ENCODE measurements at places on chromosomes 2 and 18.

DNA sequence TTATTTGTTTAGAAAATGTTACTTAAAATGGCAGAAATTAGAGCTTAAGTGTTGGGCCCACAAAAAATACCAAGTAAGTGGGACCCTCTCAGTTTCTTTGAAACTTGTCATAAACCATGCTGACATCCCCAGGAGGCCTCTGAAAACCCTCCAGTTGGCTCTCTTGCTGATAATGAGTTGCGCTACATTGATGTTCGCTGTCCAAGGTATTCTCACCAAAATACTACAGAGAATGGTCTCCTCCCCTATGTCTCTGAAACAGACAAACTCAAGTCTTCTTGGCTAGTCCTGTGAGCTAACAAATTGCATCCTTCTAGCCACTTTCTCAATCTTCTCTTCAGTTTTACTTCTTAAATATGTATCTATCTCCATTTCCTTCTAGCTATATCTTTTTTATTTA is 669.4 kb downstream of the IRS1 start:
- peak; percentile 25 for DNase-seq

GRCh38 chr2:3777966-3778365 is 74.6 kb downstream of the DCDC2C start:
- DNase-seq: no peak

GRCh38 chr2:172560721-172561120 is 4.8 kb downstream of the PDK1 start:
- no peak for DNase-seq

- no peak for DNase-seq
Measured at GRCh38 chr2:134039912-134040581, 213.8 kb upstream of the MGAT5 start.

- DNase-seq: no peak
Measured at GRCh38 chr2:96136129-96136720, 2.1 kb downstream of the ASTL start.

DNA sequence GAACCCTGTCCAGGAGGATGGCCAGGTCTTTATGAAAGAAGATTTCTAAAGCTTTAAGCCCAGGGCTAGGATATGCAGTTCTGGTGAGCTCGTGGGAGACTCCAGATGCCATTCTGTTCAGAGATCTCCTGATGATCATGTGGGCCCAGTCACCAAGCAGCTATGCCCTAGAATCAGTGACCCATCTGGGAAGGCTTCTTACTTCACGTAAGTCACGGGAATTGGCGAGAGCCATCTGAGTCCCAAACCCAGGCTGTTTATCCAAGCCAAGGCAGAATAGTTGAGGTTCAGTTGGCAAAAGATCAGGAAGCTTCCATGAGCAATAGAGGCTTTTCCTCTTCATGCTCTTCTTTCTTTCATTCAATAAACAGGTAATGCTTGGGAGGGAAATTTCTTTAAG is 23.9 kb downstream of the ANTXR1 start:
- DNase-seq: no peak

GRCh38 chr2:11305958-11306357 is 38.5 kb downstream of the ROCK2 start:
- DNase-seq: peak; percentile 30

DNA sequence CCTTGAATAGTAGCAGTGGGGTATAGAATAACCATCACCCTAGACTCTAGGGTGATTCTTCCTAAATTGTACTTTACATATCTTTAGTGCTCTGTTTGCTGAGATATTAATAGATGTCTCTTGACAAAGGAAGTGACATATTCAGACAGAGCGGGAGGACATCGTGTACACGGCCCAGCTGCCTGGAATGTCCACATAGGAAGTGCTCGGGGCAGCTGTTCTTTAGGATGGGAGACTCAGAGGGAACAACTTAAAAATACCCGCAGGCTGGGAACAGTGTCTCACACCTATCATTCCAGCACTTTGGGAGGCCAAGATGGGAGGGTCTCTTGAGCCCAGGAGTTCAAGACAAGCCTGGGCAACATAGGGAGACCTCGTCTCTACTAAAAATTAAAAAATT is 206.1 kb downstream of the FAM210A start:
- no peak for DNase-seq

GRCh38 chr2:163808406-163808805 is 72.6 kb upstream of the FIGN start:
- DNase-seq: no peak

DNA sequence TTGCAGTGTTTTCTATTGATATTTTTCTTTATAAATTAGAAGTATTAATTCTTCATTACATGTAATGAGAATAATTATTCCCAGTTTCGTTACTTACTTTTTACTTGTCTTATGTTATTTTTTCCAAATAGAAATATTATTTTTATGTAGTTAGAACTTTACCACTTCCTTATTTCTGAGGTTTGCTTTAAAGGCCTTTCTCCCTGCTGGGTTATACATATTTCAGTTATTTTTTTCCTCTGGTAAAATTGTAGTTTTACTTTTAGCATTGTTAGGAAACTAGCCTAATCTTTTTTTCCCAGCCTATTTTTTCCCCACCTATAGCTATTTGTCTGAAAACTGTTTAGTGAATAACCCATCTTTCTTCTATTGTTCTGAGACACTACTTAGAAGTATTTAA is 17.1 kb downstream of the RNF144A start:
- no peak for DNase-seq

DNA sequence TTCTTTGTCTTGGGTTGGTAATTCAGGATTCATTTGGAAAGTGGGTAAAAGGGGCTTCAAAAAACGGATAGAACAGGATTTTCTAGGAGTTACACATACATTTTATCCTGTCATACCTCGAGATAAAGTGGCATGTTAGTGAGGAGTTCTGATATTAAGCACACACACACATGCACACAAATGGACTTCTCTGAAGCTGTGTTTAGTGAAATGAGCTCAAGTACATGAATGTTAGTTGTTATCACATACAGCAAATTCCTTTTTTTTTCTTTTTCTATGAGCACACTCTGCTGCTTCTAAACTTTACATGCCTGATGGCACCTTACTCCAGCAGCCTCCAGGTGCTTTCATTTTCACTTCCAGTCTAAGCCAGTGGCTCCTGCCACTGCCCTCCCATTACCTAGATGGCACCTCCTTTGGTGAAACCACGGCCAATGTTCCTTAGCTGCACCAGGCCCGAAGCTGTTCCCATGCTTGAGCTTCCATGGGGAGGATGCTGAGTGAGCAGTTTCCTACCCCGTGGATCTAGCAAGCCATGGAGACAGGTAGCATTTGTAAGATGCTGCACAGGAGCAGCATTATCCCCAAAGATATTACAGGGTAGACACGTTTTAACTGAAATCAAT is 49.7 kb downstream of the STAT1 start:
- DNase-seq: no peak

- no peak for DNase-seq
Measured at GRCh38 chr2:51014759-51015158, 17.2 kb downstream of the NRXN1 start.

DNA sequence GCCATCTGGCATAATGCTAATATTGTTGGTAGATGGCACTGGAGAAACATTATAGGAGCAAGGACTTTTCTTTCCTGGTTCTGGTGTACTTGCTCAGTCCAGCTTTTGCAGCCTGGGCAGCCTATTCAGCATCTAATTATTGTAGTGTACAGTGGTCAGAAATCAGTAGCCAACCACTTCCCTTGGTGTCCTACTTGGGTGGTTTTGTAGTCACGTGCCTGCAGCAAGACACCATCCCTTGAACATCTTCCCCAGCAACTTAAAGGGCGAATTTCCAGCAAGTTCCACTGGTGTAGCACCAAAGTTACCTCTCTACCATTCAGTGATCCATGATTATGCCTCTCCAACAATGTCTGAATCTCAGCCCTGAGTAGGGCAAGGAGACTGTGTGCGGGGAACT is 557.6 kb downstream of the SATB2 start:
- DNase-seq: no peak

- no peak for DNase-seq
Measured at GRCh38 chr2:34836361-34836760, 1237.3 kb upstream of the FAM98A start.

- DNase-seq: no peak
Measured at GRCh38 chr2:124704071-124704925, 679.2 kb downstream of the CNTNAP5 start.

DNA sequence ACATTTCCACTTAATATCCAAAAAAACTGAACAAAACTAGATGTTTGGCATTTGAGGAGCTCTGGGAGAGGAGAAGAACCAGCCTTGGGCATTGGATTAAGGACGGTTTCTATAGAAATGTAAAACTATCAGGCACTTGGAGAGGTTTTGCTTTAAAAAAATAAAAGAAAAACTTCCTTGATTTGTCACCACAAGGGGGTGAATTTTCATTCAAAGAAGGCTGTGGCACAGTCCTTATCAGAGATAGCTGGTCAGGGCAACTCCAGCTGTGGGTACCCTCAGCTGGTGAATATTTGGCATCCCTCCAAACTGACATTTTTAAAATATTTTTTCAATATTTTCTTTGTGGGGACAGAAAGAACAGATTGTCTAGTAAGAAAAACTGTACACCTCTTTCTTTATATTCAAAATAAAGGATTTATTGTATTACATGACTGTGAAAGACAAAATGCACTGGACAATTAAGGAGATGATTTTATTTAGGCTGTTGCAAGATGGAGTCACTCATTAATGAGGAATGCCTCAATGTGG is 46.1 kb upstream of the TBC1D8 start:
- peak; percentile 90 for DNase-seq

DNA sequence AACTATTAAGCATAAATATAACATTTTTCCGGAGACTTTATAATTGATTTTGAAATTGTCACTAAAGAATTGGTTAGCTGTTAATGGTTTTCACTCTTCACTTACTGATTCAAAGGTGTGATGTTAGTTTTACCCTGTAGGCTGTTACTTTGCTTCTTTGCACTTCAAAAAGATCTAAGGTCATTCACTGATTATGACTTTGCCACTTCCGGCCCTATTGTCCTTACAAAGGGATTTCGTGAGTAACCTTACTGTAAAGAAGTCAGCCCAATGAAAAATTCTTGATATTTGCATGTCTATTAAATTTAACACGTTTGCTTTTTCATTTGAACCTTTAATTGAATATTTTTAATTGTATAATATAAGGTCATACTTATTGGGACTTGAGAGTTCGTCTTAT is 61.4 kb downstream of the GREB1L start:
- no peak for DNase-seq

DNA sequence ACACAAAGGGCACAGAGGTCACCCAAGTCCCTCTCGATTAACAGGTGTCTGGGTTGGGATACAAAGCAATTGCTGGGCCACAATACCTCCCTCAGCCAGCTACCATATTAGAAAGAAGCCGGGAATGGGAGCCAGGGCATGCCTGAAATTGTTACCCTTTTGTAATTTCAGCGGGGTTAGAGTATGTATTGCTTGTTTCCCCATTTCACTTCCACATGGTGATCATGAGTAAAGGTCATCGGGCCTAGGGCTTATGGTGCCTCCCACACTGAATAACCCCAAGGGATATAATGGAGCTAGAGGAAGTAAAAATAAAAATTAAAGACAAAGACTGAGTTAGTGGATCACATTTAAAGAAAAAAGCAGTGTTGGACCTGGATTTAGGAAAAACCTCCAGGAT is 437.2 kb upstream of the KLHL29 start:
- no peak for DNase-seq

GRCh38 chr2:86331384-86331783 is 6.0 kb downstream of the REEP1 start:
- DNase-seq: no peak

- peak; percentile 55 for DNase-seq
Measured at GRCh38 chr2:177717831-177718618, 325.5 kb downstream of the AGPS start.

DNA sequence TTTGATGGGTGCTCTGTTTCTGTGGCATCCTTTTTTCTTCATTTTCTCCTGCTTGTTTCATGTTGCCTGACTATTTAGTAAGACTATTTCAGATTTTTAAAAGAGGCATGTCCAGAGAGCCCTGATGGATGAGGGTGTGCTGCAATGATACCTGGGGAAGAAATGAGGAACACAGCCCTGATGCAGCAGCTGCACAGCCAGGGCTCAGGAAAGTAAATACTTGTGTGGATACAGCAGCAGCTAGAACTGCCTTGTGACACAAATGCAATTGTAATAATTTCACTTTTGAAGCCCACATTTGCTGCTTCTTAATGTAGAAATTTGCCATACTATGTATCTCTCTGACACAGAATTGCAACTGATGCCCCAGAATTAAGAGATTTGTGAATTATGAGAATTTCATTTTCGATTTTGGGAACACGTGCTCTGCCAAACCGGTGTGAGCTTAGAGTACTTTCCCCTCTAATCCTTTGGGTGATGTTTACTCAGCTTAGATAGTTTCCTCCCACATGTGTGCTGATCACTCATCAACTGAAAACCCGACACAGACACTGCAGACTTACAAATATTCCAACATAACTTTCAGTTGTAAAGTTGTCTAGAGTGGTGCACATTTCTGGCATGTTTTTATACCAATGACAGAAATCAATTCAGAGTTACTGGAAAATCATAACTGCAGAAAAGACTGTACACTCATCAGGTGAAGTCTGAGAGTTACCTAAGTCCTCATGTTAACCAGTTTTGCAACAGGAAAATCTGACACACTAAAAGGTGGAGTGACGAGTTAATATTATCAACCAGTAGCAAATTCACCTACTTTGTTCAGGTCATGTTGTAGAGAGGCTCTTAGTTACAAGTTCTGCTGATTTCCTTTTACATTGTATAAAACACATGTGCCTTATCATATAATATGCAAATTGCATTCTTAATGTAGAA is 383.4 kb downstream of the CBLN2 start:
- DNase-seq: no peak

GRCh38 chr18:79518683-79519128 is 123.0 kb downstream of the NFATC1 start:
- DNase-seq: peak; percentile 16

DNA sequence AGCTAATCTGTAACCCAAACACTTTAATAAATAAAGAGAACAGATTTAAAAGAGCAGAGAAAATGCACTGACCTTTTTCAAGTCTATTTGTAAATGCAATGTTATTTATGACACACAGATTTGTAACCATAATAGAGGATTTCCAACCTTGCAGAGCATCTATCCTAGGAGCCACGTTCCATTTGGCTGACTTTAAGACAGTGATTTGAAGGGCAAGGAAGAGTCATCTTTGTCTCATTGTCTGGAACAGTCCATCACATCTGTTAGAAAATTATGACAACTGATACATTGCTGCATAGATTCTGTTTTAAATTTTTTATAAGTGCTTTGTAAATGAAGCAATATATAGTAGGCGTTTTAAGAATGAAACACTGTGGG is 90.8 kb upstream of the L3MBTL4 start:
- DNase-seq: no peak

- peak; percentile 94 for DNase-seq
Measured at GRCh38 chr2:124027182-124027581, 2.1 kb downstream of the CNTNAP5 start.

- peak; percentile 59 for DNase-seq
Measured at GRCh38 chr2:196149948-196150347, 21.4 kb downstream of the STK17B start.

GRCh38 chr2:209556354-209556961 is 132.6 kb downstream of the MAP2 start:
- DNase-seq: peak; percentile 30

DNA sequence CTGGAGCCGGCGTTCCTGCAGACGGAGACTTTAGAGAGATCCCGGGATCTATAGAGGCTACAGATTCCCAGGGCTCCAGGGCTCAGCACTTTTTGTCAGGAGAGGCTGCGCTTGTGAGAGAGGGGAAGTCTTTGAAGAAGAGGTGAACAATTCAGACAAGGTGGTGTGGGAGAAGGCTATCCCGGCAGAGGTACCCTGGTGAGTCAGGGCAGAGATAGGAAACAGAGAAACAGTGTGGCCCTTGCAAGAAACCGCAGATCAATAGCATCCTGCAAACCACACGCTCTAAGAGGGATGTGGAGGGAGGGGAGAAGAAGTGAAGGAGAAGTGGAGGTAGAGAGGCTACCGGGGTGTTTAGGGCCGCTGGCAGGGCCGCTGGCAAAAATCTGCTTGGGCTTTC is 160.5 kb upstream of the APCDD1 start:
- DNase-seq: no peak
